Fibroblast of pulmonary artery (primary cell): ENCODE measurements at places on chromosomes 12 and 14.

- DNase-seq: no peak
Observed at GRCh38 chr14:91722386-91722785, 9.5 kb downstream of the CATSPERB start.

GRCh38 chr14:49512571-49512970 lies 73.6 kb downstream of the RPS29 start:
- DNase-seq: no peak

GRCh38 chr12:666766-667308 lies 3.6 kb upstream of the NINJ2 start:
- DNase-seq: no peak

GRCh38 chr12:103626498-103626897 lies 39.4 kb downstream of the STAB2 start:
- peak; percentile 25 for DNase-seq

GRCh38 chr12:82862069-82862841 lies 175.5 kb downstream of the TMTC2 start:
- DNase-seq: peak; percentile 28

- DNase-seq: no peak
Observed at GRCh38 chr14:67191768-67192290, 2.6 kb downstream of the GARIN2 start.

- no peak for DNase-seq
Observed at GRCh38 chr14:65228436-65228835, 126.1 kb upstream of the MAX start.

GRCh38 chr14:30854492-30854891 lies 19.9 kb upstream of the COCH start:
- no peak for DNase-seq

DNA sequence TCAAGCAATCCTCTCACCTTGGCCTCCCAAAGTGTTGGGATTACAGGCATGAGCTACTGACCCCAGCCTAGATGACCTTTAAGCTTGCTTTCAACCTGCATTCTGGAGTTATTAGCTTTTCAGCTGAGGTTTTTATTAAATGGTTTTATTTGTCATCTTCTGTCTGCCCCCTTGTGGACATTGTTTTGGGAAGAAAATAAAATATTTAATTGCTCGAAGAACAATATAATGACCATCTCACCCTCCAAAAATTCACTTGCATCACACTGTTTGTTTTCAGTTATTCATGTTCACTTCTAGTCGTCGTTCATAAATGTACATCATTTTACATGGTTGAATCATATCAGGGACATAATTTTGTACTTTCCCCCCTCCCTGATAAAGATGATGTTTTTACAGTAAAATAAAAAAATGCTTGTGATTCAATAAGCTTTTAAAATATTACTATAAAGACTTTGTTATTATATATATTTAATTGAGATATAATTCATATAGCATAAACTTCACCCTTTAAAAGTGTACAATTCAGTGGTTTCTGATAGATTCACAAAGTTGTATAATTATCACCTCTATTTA lies 10.1 kb upstream of the SPATS2 start:
- peak; percentile 85 for DNase-seq

DNA sequence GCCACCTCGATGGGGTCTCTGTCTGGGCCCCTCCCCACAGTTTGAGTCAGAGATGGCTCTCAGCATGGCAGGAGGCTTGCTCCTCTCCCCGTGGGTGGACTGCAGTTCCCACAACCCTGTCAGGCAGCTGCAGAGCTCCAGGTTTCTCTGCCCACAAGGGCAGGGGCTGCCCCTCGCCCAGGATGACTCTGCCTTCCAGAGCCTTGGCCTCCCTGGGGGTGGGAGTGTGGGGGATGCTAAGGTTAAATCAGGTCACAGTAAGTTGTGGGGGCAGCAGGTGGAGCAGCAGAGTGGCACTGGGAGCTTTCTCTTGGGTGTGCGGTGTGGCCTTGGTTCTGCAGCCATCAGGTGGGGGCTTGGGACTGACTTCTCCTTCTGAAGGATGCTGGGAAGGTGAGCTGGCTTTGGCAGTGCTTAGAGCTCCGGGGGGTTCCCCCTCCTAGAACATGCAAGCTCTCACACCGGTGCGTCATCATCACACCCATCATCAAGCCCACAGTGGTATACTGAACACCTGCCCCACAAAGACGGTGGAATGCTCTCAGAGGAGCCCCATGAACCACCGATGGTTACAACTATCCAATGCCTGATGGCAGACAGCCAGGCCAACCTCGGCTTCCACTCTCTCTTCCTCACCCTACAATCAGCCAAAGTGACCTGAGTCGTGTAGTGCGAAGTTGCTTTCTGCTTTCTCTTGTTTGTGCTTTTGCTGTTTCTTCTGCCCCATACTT lies 39.7 kb downstream of the ERH start:
- DNase-seq: no peak

- DNase-seq: peak; percentile 58
Observed at GRCh38 chr12:20030826-20031225, 337.5 kb upstream of the PDE3A start.
